Type B pancreatic cell (in vitro differentiated cells): ENCODE measurements at places on chromosomes 16 and 17. TPM values are rescaled to one million over a fixed set of nuclear protein-coding genes. Genes with fewer than 3 reads are reported as not detected.
A peak's percentile ranks its signal among the peaks of the same experiment; 100 is the strongest.

DNA sequence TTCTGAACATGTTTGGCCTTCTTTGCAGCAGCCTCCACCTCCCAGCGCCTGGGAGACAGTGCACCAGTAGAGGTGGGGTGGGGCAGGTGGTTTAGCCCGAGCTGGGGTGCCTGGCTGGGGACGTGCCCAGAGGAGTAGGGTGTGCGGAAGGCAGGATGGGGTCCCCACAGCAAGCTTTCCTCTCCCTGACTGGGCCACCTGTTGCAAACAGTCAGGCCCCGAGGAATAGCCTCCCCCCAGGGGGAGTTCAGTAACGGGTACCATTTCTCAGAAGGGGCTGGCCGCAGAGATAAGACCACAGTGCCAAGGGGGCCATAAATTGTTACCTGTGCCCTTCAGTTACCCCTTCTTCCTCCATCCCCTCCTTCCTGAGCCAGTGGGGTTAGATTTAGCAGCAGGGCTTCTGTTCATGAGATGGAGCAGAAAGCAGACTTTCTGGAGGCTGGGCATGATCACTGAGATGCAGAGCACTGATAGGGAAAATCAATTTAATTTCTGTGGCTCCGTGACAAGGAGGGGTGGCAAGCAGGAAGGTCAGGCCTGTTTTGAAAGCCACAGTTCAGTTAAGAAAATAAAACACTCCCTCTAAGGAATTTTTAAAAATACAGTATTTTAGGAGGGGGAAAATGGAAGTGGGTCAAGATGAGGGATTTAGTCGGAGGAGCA is 181.9 kb downstream of the MSI2 start:
- H3K4me3 ChIP-seq: peak overlapping the region; percentile 53
- H3K27ac ChIP-seq: peak overlapping the region; percentile 68
- H3K4me1 ChIP-seq: peaks cover 61% of the 10 kb centered on the region
- no peak for DNase-seq
- peaks cover 20% of the 10 kb centered on the region for H3K36me3 ChIP-seq
- H3K27me3 ChIP-seq: no peaks in the 10 kb centered on the region

DNA sequence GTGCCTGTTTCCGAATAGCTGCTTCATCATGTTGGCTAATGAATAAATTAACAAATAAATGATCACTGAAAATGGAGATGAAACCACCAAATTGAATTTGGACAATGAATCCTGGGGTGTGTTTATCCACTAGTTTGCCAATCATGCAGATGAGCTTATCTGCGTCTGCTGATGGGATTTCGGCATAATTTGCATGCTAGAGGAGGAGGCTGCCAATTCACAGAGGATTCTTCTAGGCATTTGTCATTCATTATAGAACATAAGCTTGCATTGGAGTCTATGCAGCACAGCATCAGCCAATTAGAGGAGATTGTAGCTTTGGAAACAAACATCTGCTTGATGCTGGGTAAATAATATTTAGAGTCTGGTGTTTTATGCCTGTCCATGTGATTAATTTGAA is 123.1 kb downstream of the NPIPB5 start:
- no peak for DNase-seq
- no peak overlapping the region for H3K4me3 ChIP-seq
- H3K27me3 ChIP-seq: peaks cover 18% of the 10 kb centered on the region
- no peak overlapping the region for H3K27ac ChIP-seq

APOBR gene
- total RNA-seq: 0.14 and 0.21 TPM in 2 replicates

DNA sequence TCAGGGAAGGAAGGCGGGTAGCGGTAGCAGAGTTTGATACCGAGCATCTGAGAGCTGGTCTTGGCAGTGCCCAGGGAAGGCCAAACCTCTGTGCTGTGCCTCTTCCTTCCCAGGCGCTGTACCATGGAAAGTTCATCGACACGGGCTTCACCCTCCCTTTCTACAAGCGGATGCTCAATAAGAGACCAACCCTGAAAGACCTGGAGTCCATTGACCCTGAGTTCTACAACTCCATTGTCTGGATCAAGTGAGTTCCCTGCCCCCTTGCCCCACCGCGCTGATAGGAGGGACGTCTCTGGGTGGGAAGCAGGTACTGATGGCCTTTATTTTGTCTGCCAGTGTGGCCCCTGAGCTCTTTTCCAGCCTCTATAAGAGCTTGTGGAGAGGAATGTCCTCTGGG is 15.4 kb upstream of the CLEC18A start:
- H3K4me3 ChIP-seq: no peak overlapping the region
- H3K27me3 ChIP-seq: no peaks in the 10 kb centered on the region
- H3K36me3 ChIP-seq: peaks cover 15% of the 10 kb centered on the region
- H3K4me1 ChIP-seq: no peaks in the 10 kb centered on the region
- DNase-seq: no peak

ERAL1 gene
- total RNA-seq: 42.8 and 51.1 TPM in 2 replicates

LRRC75A gene
- total RNA-seq: 2.9 and 4.5 TPM in 2 replicates

RGS11 gene
- total RNA-seq: 6.6 and 8.8 TPM in 2 replicates

DNA sequence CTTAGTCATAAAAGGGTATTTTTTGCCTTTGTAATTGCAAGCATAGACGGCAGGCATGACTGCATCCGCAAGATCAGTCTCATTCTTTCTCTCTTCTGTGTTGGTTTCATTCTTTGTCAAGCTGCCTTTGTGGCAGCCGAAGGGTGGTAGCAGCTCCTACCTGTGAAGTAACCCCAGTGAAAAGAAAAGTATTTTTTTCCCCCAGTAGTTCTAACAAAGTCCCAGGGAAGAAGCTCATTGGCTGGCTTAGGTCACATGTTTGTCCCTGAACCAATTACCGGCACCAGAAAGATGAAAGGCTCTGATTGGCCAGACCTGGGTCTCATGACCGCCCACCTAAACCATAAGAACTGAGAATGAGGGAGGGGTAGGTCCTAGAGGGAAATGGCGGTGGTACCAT is 110.7 kb downstream of the RAP1GAP2 start:
- H3K27ac ChIP-seq: no peak overlapping the region
- no peak for DNase-seq
- H3K27me3 ChIP-seq: no peaks in the 10 kb centered on the region
- no peak overlapping the region for H3K4me3 ChIP-seq

ALOXE3 gene
- 0.14 TPM in 1 of 2 replicates, not detected in the other for total RNA-seq

GRCh38 chr17:54117452-54117851 is 294.7 kb downstream of the KIF2B start:
- H3K4me1 ChIP-seq: no peaks in the 10 kb centered on the region
- H3K4me3 ChIP-seq: no peak overlapping the region

SOX8 gene
- total RNA-seq: 1.4 and 6.7 TPM in 2 replicates

- H3K36me3 ChIP-seq: no peaks in the 10 kb centered on the region
- H3K4me3 ChIP-seq: no peak overlapping the region
- H3K27me3 ChIP-seq: no peaks in the 10 kb centered on the region
- peak overlapping the region; percentile 46 for H3K27ac ChIP-seq
- peaks cover 11% of the 10 kb centered on the region for H3K4me1 ChIP-seq
These were observed 14.2 kb upstream of the ADCY7 start for GRCh38 chr16:50252082-50252611.
